H1 (cell line): ENCODE measurements at places on chromosomes 3 and 15. TPM values are rescaled to one million over a fixed set of nuclear protein-coding genes. Genes with fewer than 3 reads are reported as not detected.

Gene VIPR1
- 10.1 and 11.3 TPM in 2 replicates for total RNA-seq

DNA sequence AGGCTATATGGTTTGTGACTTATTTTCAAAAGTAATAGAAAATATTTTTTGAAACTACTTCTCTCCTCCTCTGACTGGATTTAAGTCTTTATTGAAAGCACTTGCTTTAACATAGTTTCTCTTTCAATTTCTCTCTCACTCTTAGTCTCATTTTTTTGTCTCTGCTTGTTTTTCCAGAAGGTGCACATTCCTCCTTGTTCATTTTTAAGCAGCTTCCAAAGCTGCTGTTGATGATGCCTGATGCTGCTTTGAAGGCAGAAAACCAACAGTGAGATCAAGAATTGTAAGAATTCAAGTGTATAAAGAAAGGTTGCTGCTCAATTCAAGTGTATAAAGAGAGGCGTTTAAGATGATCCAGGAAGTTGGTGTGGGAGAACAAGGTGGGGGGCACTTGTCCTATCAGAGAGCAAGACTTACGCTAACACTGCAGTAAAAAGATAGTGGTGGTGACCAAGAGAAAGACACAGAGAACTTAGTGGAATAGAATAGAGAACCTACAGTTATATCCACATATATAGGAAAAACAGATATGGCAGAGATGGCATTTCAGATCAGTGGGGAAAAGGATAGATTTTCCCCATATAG lies 12.1 kb downstream of the NR2C2 start:
- no peak for DNase-seq

Gene MAN2A2
- 21.9 and 23.1 TPM in 2 replicates for total RNA-seq

- no peak for DNase-seq
These were observed 32.8 kb downstream of the ARHGAP31 start for GRCh38 chr3:119326976-119327375.

DNA sequence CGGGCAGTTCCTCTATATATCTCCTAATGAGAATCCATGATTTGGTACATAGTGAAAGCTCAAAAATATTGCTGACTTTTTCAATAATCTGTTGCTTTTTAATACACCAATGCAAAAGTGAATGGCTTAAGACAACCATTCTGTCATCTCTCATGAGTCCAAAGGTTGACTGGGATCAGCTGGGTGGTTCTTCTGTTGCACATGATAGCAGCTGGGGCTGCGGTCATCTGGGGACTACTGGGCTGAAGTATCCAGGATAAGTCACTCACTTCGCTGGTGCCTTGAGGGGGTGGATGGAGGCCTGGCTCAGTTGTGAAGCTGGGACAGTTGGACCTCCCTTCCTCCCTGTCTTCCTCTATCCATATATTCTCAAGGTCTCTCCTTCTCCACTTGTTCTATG lies 53.7 kb downstream of the NOX5 start:
- no peak for DNase-seq

- DNase-seq = no peak
These were observed 16.6 kb downstream of the ZIC4 start for GRCh38 chr3:147389717-147390116.

GRCh38 chr3:60178931-60179653 lies 1072.2 kb downstream of the FHIT start:
- DNase-seq = no peak

- DNase-seq = no peak
These were observed 540.4 kb upstream of the ARRDC4 start for GRCh38 chr15:97420130-97420529.

GRCh38 chr3:115691964-115692363 lies 68.7 kb downstream of the GAP43 start:
- DNase-seq = no peak

DNA sequence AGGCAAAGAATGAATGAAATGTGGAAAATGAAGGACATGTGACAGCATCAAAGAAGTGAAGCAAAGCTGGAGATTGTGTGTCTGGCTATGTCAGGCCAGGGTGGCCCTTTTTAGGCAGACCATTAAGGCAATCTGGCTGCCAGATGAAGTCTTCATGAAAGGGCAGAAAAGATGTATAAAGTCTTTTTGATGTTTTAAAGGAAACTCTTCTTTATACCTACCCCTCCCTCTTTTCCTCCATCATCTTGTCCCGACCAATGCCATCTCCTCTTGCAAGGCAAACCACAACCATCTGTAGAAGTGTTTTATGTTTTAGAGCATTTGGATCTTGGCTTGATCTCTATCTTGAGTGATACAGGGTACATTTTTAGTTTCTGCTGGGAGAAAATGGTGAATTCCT lies 259.2 kb downstream of the LSAMP start:
- DNase-seq = no peak

Gene ARHGEF26
- 13.3 and 15.6 TPM in 2 replicates for total RNA-seq

DNA sequence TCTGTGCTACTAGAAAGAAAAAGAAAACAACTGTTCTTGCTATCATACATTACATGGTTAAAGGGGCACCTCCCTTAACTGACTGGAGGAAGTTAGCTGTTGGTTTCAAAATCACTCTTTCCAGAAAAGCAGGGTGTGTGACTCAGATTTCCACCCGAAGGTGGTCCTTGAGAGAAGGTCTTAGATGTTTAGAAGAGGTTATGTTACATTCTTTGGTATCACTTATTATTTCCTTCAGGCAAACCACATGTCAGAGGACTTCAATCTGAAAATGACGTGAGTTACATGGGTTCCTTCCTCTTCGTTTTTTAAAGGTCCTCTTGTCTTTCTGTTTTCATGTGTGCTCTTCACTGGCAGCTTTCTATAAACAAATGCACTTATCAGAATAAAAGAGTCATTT lies 307.9 kb upstream of the CBLB start:
- DNase-seq = no peak

- no peak for DNase-seq
These were observed 3.0 kb downstream of the PARP15 start for GRCh38 chr3:122580470-122580869.

- DNase-seq = peak; percentile 94
These were observed 5.5 kb downstream of the CPNE4 start for GRCh38 chr3:132029182-132029902.

DNA sequence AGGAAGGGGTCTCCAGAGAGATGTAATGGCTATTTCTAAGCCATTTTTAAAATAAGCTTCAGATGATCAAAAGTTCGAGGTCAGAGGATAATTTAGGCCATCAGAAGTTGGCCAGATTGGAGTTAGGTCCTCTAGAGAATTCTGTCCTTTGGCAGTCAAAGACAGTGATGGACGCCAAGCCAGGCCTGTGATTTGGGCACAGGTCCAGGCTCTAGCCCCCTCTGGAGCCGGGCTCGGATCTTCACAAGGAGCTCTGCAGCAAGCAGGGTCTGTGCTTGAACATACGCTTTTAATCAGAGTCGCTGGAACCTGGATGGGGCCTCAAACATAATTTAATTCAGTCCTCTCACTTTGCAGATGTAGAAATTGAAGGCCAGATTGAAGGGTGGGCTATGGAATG lies 151.4 kb upstream of the BCL6 start:
- DNase-seq = no peak

GRCh38 chr15:29278436-29279105 lies 8.9 kb upstream of the NSMCE3 start:
- DNase-seq = no peak

DNA sequence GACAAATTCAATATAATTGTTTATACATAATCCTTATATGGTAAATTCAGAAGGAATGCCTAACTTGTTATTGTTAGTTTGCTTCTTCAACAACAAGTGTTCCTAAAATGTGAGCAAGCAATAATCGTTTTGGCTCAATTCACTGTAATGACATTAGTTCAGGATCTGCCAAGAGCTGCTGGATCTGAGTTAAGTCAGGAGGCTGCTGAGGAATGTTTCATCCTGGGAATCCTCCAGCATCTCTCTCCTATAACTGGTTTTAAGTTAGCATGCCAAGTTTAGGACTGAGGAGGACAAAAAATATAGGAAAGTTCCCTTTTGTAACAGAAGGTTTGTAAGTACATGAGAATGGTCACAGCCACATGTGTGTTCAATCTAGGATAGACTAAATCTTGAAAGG lies 4.9 kb upstream of the GTF2A2 start:
- no peak for DNase-seq
